Stimulated activated CD4-positive, alpha-beta T cell treated with anti-CD3 and anti-CD28 coated beads, Interleukin-4, amount 100 ng/mL, for 48 hours (primary cell): ENCODE measurements at places on chromosomes 13 and 19.

- no peak for DNase-seq
These were observed at the start of gene VSIG10L for GRCh38 chr19:51341976-51342580. TSS of gene VSIG10L (minus strand) at chr19:51342139. CDS start at chr19:51342124, 15 bp downstream.

- DNase-seq = no peak
These were observed 29.5 kb upstream of the MUC16 start for GRCh38 chr19:9039728-9040127.

GRCh38 chr13:82947683-82948082 lies 934.6 kb downstream of the SLITRK1 start:
- DNase-seq = no peak

GRCh38 chr19:11887611-11888531 lies at the start of gene ZNF69:
TSS of gene ZNF69 (plus strand) at chr19:11887782. CDS start at chr19:11887924, 142 bp downstream.
- peak; percentile 53 for DNase-seq

- no peak for DNase-seq
These were observed 280.6 kb downstream of the SHISA2 start for GRCh38 chr13:25771202-25771601.

DNA sequence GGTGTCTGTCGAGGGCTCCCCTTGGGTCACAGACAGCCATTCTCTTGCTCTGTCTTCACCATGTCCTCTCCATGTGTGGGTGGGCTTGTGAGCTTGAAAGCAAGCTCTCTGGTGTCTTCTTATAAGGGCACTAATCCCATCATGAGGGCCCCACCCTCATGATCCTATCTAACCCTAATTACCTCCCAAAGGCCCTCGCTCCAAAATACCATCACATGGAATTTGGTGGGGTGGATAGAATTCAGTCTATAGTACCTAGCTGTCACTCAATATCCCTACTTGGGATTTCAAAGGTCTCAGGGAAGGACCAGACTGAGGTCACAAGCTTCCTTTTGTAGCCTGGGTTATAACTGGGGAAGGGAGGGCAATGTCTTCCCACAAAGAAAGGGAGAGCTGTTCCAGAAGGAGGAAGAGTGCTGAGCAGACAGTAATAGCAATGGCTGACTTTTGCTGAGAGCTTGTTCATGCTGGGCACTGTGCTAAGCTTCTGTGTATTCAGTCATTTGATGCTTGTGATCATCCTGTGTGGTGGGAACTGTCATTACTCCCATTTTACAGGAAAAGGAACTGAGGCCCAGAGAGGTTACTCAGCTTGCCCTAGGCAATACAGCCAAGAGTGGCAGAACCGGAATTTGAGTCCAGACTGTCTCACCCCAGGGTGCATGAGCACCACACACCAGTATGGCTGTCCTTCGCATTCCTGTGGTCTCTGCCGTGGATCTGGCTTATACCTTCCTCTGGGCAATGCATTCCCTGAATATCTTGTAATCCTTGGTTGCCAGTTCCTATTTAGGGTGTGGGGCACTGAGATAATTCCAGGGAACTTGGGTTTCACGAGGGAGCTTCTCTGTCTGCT lies 8.2 kb downstream of the FXYD5 start:
- DNase-seq = no peak

- no peak for DNase-seq
These were observed 865 bp upstream of the CRLF1 start for GRCh38 chr19:18607226-18608101.

- DNase-seq = no peak
These were observed 30.4 kb downstream of the CLEC4M start for GRCh38 chr19:7793493-7793892.

- DNase-seq = no peak
These were observed 1.6 kb upstream of the SPINT2 start for GRCh38 chr19:38262585-38263268.

GRCh38 chr13:85675151-85675907 lies 123.9 kb downstream of the SLITRK6 start:
- DNase-seq = no peak

DNA sequence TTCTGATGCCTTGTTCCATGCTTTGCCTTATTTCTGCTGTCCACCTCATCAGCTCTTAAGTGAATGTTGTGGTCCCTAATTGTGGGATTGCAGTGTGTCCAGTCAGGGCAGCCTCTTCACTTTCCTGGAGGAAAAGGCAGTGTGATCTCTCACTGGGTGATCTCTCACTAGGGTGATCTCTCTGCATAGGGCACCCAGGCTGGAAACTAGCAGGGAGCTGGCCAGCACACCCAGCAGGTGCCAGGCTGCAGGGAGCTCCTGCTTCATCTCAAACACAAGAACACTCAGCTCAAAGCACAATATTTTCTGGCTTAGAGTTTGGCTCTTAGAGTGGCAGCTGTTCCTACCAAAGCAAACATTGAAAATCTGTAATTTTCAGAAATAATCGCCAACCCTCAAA lies 36.5 kb upstream of the TSHZ3 start:
- no peak for DNase-seq

DNA sequence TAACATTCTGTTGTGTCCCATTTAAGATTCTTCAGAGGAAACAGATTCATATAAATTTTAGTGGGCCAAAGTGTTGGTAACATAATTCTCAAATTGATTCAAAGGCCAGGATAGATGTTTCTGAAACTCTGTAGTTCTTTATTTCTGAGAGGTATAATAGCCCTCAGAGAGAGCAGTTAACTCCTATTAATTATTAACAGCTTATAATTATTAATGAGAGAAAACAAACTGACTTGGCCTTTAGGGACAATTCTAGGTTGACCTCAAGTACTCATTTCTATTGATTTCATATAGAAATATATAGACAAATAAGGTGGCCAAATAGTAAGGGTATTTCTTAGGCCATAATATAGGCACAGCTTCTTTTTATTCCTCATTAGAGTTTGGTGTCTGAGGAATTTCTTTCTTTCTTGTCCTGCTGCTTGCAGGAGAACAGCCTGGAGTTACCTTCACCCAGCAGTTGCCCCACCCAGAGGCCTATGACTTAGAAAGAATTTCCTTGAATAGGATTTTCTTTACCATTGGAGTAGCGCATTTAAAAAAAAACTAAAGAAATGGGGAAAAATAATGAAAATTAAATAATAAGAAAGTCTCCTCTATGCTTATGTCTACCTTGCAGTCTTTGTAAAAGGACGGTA lies 1430.1 kb upstream of the SPRY2 start:
- no peak for DNase-seq

GRCh38 chr13:108920137-108920536 lies 290.7 kb downstream of the MYO16 start:
- no peak for DNase-seq

GRCh38 chr19:35773020-35773806 lies 2.2 kb upstream of the ARHGAP33 start:
- DNase-seq = no peak

GRCh38 chr19:49855676-49856573 lies 5.0 kb downstream of the PTOV1 start:
- no peak for DNase-seq

GRCh38 chr19:48695743-48696352 lies at the start of gene FUT2:
TSS of gene FUT2 (plus strand) at chr19:48695971. CDS start at chr19:48702957, 6,986 bp downstream.
- no peak for DNase-seq

GRCh38 chr13:89470901-89471300 lies 1799.7 kb downstream of the SLITRK5 start:
- no peak for DNase-seq

- DNase-seq = no peak
These were observed 9.3 kb downstream of the ADPRHL1 start for GRCh38 chr13:113443991-113444390.

- DNase-seq = no peak
These were observed 1721.9 kb downstream of the OLFM4 start for GRCh38 chr13:54750521-54750920.

GRCh38 chr19:11577451-11578257 lies at the start of gene ACP5:
TSS of gene ACP5 (minus strand) at chr19:11577645. CDS start at chr19:11577317, 328 bp downstream.
- no peak for DNase-seq

GRCh38 chr19:19217099-19217498 lies 5.3 kb downstream of the NCAN start:
- no peak for DNase-seq

GRCh38 chr13:93689333-93689732 lies 462.7 kb downstream of the GPC6 start:
- no peak for DNase-seq

DNA sequence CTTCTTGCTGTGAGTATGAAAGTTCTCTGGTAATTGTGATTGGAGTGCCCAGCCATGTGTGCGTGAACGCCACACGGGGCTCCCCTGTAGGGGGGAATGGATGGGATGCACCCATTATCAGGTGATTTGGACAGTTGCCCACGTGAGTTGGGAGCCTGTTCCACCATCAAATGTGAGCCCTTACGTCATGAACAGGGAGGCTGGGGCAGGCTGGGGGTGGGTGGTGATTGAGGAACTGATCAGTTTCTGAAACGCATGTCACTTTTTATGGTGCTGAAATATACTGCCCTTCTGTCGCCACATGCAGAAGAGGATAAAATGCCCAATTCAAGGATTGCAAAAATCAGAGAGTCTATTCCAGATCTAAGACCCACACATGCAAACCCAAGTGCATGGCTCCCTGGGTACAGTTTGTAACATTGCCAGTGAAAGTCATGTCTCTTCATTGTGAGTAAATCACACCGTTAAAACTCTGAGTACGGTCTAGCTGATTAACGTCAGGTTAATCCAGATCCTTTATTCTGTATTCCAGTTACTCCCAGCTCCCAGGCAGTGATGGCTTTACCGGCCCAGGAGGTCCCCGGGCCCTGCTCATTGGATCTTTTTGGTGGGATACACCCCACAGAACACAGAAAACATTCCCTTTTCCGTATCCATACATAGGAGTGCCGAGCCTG lies 90.2 kb downstream of the RAB20 start:
- no peak for DNase-seq

- DNase-seq = peak; percentile 97
These were observed 4.1 kb upstream of the EMP3 start for GRCh38 chr19:48321372-48321621.

DNA sequence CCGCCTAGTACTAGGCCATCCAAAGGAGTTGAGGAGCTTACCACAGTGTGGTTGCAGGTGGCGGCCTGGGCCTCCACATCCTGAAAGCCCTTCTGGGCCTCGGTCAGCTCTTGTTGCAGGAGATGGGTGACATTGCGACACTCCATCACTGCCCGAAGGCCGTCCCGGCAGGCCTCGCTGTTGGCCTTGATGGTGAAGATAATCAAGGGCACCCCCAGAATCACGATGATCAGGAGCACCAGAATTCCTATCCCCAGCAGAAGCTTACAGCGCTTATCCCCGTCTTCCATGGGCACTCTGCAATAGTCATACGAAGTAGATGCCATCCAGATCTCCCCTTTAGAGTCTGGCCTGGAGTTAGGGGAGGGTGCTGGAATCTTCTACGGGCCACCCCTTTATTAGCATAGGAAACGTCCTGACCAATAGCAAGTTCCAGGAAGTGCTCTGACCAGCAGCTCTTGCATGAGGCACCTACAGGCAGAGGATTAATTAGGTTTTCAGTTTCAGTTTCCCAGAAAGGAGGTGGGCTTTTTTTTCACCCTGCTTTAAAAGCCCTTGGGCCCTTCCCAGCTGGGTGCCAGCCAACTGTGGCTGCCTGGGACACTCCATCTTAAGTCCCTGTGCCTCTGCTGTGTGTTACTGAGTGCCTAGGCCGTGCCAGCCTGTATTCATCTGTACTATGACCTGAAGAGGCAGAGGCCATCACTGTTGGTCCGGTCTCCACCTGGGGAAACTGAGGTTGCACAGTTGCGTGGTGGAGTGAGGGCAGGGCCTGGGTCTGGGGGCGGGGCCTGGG lies at the start of gene BST2:
Gene BST2, minus strand, starts transcription at position 381 of the 796 bp plus-strand sequence. Its CDS starts 55 bp downstream, at position 326.
- DNase-seq = no peak

DNA sequence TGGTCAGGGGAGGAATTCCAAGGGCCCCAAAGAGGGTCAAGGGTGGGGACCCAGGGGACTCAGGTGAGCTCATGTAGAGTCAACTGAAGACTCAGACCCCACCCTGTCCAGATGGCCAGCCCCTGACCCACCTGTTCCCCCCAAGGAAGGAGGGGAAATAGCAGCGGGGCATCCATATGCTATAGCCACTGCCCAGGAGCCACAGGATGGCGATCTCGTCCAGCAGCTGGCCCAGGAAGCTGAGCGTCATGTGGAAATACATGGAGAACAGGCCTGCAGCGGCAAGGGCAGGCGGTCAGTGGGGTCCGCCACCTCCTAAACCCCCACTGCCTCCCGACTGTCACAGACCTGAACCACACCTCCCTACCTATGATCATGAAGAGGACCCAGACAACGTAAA lies 21.4 kb downstream of the ACER1 start:
- no peak for DNase-seq

- DNase-seq = no peak
These were observed 652.5 kb downstream of the SLITRK1 start for GRCh38 chr13:83229574-83230305.

GRCh38 chr13:113862931-113863523 lies 849 bp downstream of the GAS6 start:
- DNase-seq = no peak

DNA sequence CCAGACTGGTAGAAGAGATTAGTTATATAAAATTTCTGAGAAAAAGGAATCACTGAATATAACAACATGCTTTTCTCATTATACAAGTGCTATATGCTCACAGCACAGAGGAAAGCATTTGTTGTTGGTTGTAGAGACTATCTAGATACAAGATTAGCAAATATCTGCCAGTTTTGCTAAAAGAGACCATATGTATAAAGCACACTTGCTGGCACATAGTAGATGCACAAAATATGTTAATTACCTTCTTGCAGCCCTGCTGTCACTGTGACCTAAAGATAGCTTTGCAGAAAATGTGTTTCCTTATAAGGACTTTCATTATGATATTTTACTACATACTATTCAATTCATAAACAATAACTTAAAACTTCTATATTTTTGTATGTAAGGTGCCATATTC lies 755.1 kb downstream of the PCDH9 start:
- no peak for DNase-seq

GRCh38 chr13:35479038-35479492 lies 2.6 kb upstream of the MAB21L1 start:
- DNase-seq = no peak

GRCh38 chr13:38042771-38043170 lies 173.2 kb upstream of the TRPC4 start:
- no peak for DNase-seq

DNA sequence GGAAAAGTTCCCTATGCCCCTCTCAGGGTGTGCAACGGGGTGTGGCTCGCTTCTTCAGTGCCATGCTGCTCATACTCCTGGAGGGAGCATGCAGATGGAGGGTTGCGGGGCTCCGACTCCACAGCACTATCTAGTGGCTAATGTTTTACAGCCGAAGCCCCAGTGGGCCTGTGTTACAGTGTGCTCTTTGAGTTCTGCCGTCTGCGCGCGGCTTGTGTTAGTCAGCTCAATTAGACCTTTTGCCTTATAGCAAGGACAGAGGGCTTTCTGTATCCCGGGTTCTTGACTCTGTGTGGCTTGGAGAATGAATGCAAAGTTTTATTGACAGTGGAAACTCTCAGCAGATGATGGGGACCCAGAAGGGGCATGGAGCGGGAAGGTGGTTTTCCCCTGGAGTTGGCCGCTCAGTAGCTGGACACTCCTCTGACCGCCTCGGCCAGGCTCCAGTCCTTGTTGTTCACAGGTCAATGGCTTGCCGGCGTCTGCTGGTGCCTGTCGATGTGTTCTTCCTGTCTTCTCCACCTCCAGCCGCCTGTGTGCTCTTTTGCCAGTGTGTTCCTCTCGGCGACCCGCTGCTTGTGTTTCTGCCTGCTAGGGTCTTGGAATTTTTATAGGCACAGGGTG lies 383.4 kb downstream of the LMO7 start:
- no peak for DNase-seq

- no peak for DNase-seq
These were observed 16.5 kb downstream of the SLC5A5 start for GRCh38 chr19:17888260-17888659.
